ENCODE measurements at places on chromosomes 3 and 15.

DNA sequence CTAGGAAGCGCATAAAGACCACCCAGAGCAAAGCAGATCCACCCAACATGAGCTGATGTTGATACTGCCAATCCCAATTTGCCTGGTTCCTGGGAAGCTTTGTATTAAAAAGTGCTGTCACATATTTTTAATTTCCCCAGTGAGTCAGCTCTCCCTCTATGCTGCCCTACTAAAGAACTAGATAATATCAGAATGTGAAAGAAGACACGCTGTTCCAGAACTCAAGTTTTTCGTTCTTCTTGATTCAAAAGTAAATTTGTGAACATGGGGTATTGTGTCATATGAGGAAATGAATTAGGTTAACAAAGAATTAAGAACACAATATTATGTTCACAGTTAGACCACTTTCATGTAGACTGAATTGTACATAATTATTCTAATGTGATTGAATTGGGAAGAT is 734.2 kb upstream of the ALCAM start:
- DNase-seq: no peak

DNA sequence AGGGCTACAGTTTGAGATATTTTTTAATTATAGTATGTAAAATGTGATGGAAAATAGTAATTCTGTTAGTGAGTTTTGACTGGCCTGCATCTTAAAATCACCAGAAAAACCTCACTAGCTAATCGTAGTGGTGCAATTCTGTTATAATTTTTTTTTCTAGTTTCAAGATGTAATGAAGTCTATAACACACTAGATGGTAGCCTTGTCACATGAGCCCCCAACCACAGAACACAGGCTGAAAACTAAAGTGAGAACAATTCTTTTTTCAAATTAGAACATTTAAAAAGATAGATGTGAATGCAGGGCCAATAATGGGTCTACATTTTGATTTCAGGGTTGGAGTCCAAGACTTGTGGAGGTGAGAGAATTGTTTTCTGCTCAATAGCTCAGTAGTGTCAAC is 83.3 kb upstream of the KCNH8 start:
- DNase-seq: no peak

DNA sequence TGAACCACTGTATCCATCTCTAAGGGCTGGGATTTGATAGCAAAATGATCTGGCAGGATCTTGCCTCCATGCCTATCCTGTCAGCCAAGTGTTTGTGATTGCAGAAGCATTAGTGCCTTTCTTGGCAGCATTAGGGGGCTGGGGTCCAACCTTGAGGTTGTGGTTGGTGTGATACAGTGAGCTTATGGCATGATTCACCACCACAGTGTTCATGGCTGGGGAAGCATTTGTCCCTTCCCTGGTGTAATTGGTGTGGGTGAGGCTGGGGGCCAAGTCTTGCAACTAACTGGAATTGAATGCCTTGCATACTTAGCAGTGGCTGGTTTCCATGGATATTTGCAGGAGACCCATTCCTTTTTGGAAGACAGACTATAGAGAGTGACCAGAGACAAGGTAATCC is 271.0 kb upstream of the TBL1XR1 start:
- no peak for DNase-seq

GRCh38 chr3:73206030-73206429 is 144.6 kb downstream of the EBLN2 start:
- DNase-seq: no peak

- peak; percentile 86 for DNase-seq
Measured at GRCh38 chr3:31980530-31981205, 394 bp downstream of the OSBPL10 start.

- DNase-seq: no peak
Measured at GRCh38 chr3:10462641-10463532, 42.5 kb downstream of the ATP2B2 start.

DNA sequence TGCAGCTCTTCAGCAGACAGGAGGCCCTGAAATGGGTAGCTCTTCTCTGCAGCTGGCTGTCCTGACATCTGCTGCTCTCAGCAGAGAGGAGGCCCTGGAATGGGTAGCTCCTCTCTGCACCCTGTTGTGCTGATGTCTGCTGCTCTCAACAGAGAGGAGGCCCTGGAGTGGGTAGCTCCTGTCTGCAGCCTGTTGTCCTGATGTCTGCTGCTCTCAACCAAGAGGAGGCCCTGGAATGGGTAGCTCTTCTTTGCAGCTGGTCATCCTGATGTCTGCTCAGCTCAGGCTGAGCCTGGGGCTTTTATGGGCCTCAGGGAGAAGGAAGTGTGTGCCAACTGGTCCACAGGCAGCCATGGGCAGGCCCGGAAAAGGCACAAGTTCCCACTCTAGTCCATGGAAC is 66.6 kb downstream of the PIK3CB start:
- peak; percentile 55 for DNase-seq

GRCh38 chr3:157027861-157028745 is 131.8 kb downstream of the CCNL1 start:
- DNase-seq: no peak

DNA sequence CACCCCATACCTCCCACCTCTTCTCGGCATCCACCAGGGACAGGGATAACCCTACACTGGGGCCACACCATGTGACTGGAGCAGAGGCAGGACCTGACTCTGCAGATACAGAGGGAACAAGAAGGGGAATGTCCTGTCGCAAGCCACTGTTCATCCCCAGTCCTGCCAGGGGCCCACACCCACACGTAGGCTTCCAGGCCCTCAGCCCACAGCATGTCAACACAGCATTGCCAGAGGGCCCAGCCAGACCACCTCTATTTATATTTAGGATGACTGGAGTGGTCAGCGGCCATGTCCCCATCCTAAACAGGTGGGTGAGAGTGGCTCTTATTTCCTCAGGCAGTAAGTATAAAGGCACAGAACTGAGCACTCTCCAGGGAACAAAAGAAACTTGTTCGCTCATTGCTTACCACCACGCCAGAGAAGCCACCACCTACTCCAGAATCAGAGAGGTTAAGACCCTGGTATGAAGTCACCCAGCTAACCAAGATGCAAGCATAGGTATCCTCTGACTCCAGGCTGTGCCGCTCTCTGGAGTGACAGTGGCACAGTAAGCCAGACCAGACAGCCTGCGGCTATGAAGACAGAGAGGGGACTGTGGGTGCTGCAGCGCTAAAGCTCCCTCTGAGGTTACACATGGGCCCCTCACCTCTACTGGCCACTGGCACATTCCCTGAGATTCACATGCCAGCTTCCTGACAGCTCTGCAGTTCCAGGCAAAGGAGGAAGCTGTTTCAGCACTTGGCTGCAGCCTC is 67.9 kb downstream of the LRIG1 start:
- no peak for DNase-seq

DNA sequence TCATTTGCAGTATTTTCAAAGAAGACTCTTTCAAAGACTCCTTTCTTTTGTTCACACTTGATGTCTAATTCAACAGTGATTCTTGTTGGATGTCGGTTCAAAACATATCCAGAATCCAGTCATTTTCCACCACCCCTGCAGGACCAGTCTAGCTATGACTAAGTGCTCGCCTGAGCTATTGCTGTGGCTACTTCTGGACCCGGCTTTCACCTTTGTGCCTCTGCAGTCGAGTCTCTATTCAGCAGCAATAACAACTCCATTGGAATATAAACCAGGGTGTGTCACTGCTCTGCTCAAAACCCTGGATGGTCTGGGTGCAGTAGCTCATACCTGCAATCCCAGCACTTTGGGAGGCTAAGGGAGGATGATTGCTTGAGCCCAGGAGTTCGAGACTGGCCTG is 55.0 kb downstream of the PRICKLE2 start:
- no peak for DNase-seq

DNA sequence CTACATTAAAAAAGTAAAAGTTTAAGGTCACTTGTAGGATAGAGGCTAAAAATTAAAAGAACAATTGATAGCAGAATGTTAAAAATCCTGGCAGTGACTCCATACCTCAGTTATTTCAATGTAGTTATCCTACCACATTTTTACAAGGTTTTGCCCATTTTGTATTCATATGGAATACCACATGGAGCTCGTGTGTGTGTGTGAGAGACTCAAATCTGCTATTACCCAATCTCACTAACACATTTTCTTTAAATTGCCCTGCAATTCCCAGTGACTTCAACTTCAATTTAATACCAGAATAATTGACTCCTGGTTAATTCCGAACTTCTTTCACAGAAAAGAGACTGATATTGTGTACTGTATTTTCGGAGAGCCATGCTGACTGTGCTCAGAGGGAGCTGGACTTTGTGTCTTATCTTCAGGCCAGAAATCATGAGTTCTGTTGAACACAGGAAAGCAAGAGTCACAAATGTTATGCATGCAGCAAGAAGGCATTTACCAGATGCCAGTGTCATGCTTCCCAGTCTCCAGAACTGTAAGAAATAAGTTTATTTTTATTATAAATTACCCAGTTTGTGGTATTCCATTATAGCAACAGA is 529.0 kb upstream of the NECTIN3 start:
- DNase-seq: no peak

- no peak for DNase-seq
Measured at GRCh38 chr3:51332156-51332555, 52.9 kb upstream of the MANF start.

DNA sequence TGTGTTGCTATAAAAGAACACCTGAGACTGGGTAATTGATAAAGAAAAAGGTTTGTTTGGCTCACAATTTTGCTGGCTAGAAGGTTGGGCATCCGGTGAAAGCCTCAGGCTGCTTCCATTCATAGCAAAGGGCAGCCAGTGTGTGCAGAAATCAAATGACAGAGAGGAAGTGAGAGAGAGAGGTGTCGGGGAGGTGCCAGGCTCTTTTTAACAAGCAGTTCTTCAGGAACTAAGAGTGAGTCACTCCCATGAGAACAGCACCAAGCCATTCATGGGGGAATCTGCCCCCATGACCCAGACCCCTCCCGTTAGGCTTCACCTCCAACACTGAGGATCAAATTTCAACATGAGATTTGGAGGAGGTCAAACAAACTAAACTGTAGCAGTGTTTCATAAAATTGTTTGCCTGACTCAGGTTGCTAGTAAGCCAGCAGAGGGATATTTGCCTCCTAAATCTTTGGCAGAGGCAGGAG is 4.5 kb upstream of the PARP15 start:
- DNase-seq: peak; percentile 71

DNA sequence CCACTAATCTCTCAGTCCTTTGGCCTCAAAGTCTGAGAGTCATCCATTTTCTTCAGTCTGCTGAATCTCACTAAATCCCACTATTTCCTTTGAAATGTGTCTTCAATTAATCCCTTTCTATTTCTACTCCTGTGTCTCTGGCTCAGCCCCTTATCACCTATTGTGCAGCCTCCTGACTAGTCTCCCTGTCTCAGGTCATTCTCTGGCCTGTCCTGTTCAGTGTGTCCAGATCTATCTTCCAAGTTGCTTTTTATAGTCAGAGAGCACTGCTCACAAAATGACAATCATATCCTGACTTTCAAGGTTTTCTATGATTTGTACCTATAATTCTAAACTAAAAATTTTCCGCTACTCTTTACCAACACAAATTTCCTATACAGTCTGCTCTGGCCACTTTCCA is 7.6 kb downstream of the ROPN1 start:
- no peak for DNase-seq

GRCh38 chr3:5095886-5096285 is 26.2 kb upstream of the ARL8B start:
- DNase-seq: peak; percentile 56

DNA sequence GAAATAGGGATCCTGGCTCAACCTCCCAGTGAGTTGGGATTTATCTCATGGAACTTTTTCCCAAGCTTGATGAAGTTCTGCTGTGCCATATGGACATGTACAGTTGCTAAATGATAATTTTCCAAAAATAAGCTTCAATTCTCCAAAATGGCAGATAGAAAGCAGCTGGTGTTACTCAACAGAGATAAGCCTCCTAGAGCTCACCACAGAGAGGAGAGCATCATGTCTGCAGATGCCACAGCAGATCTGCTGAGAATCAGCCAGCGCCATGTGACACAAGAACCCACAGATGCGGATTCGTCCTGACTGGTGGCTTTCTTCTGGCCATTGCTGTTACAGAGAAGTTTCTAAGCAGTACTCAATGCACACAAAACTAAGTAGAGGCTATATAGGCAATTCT is 50.6 kb downstream of the AGTR1 start:
- no peak for DNase-seq

- peak; percentile 18 for DNase-seq
Measured at GRCh38 chr3:134885877-134886621, 91.0 kb downstream of the EPHB1 start.

DNA sequence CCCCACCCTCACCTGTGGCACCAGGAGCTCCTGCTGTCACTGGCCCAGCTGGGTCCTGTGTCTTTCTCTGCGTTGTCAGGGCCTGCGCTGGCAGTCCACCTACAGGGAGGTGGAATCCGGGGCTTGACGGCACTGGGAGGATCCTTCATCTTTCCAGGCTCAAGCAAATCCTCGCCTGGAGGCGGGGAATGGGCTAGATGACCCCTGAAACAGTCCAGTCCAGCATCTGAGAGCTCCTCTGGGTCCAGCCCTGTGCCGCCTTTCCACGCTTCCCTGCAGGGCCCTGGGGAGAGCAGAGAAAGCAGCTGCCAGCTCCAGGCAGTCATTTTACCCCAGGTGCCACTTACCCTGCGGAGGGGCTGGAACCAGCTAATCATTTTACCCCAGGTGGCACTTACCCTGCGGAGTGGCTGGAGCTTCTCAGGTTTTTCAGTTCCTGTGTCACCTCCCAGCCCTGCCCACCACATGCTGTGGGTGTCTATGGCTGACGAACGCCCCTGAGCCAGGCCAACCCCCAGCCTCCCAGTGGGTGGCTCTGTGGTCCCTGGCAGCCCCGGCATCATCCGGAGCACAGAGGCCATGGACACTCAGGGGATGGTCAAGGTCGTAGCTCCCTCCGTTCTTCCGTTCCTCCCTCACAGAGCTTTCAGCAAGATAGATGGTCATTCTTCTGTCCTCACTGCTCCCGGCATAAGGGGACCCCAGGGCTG is 17.9 kb upstream of the ADIPOQ start:
- peak; percentile 42 for DNase-seq

- no peak for DNase-seq
Measured at GRCh38 chr3:65827076-65827475, 211.6 kb downstream of the MAGI1 start.

DNA sequence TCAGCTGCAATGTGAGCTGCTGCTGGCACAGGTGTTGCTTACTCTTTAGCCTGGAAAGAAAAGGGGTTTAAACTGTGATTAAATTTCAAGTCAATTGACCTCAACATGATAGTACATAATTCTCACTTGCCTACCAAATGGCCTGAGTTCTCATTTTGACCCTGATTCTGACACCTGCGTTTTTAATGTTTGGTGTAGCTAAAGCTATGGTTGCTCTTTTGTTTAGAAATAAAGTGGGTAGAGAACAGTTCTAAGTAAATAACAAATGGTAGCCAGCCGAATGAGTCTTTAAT is 100.8 kb upstream of the SOX2 start:
- no peak for DNase-seq
